H9 (cell line): ENCODE measurements at places on chromosomes 2 and 18.

- H3K27ac ChIP-seq = no peak overlapping the region
- H3K36me3 ChIP-seq = no peaks in the 10 kb centered on the region; the same call in 2 of the 3 replicates
- no peak for DNase-seq
- H3K27me3 ChIP-seq = no peaks in the 10 kb centered on the region
Observed at GRCh38 chr2:207437524-207438143, 92.1 kb upstream of the CREB1 start.

GRCh38 chr2:83071914-83072313 lies 1387.2 kb downstream of the SUCLG1 start:
- no peaks in the 10 kb centered on the region for H3K27me3 ChIP-seq
- H3K4me1 ChIP-seq = no peaks in the 10 kb centered on the region
- no peak for DNase-seq
- no peak overlapping the region for H3K4me3 ChIP-seq
- no peak overlapping the region for H3K27ac ChIP-seq

- no peak overlapping the region for H3K27ac ChIP-seq
- no peak overlapping the region for H3K4me3 ChIP-seq
- no peaks in the 10 kb centered on the region for H3K36me3 ChIP-seq
- no peaks in the 10 kb centered on the region for H3K27me3 ChIP-seq
- no peak for DNase-seq
Observed at GRCh38 chr2:209638346-209638745, 133.3 kb upstream of the UNC80 start.

- no peaks in the 10 kb centered on the region for H3K27me3 ChIP-seq
- DNase-seq = no peak
- no peaks in the 10 kb centered on the region; the same call in 1 of the 2 replicates for H3K4me1 ChIP-seq
- H3K36me3 ChIP-seq = no peaks in the 10 kb centered on the region
Observed at GRCh38 chr18:80204142-80204541, 43.2 kb downstream of the PARD6G start.

DNA sequence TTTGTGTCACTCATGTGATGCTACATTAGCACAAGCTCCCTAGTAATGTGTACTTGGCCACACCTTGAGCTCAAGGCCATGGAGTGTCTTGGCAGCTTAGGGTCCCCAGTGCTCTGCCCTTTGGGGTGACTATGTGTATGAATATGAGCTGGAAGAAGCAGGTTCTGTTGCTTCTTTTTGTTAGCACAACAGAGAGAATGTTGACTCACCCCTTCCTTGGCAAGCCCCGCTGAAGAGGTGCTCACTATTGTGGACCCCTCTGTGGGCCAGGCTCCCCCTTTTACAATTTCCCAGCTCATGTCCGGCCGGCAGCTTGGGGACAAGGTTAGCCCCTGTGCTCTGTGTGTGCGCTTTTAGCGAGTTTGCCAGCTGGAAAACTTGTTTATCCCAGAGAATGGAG lies 48.1 kb downstream of the DGKD start:
- no peak for DNase-seq
- no peaks in the 10 kb centered on the region for H3K27me3 ChIP-seq
- no peak overlapping the region for H3K27ac ChIP-seq
- H3K4me1 ChIP-seq = no peaks in the 10 kb centered on the region; the same call in 1 of the 2 replicates
- H3K36me3 ChIP-seq = peaks cover 8% of the 10 kb centered on the region; the same call in 1 of the 2 replicates
- no peak overlapping the region for H3K4me3 ChIP-seq

DNA sequence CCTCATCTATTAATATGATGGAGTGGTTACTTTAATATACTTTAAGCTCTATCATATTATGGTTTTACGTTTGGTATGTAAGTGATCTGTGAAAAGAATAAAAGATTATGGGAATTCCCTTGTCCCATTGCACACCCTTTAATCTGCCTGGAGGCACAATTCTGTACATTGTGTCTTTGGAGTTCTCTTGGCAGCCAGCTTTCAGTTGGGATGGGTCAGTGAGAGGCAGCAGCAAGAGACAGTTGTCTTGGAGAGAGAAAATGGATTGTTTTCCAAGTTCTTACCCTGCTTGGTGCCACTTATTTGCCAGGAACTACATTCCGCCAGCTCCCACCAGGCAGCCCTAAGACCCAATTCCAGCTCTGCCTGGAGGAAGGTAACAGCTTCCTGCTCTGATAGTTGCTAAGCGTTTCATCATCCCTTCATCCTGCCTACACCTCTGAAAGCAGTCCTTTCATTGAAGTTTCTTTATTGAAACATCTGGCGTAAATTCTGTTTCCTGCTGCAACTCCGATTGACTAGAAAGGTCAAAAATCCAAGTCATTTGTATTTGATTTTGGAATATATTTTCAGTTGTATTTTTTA lies 365.2 kb downstream of the AKAIN1 start:
- H3K4me1 ChIP-seq = no peaks in the 10 kb centered on the region; the same call in 1 of the 2 replicates
- H3K4me3 ChIP-seq = no peak overlapping the region
- H3K27ac ChIP-seq = no peak overlapping the region
- no peak for DNase-seq
- H3K36me3 ChIP-seq = no peaks in the 10 kb centered on the region
- no peaks in the 10 kb centered on the region for H3K27me3 ChIP-seq

DNA sequence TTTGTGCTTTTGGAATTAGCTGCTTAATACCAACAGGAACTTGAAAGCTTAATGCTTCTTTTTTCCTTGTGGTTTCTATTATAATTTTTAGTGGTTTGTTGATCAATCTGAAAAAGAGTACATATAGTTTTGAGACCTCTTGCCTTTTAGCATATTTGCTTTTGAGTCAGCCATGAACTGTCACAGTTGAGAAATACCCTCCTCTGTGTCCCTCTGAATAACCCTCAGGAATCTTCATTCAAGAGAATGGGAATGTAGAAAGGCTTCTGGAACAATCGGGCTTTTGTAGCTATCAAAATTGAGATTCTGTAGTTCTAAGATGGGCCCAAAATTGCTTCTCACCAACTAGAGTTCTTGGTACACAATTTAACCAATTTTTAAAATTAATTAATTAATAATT lies 451.1 kb upstream of the TRIB2 start:
- no peak for DNase-seq
- no peaks in the 10 kb centered on the region; the same call in 1 of the 2 replicates for H3K36me3 ChIP-seq
- H3K27me3 ChIP-seq = peaks cover 2% of the 10 kb centered on the region; the same call in 1 of the 2 replicates
- no peak overlapping the region for H3K4me3 ChIP-seq

DNA sequence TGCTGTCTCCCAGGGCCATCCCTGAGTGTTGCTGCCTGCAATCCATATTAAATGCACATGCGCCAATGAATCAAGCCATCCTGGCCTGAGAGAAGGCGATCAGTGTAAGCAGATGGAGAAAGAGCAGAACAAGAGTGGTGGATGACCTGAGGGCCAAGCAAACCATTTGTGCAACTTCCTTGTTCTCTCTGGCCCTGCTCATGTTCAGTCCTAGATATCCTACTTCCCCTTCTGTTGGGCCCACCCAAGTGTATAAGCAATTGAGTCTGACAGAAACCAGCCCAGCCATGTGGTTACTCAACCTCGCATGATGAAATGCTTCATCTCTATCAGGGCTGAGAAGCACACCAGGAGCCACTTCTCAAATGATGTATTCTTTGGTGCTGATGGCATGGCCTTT lies 383.1 kb upstream of the ID2 start:
- no peak overlapping the region for H3K27ac ChIP-seq
- no peak for DNase-seq
- no peaks in the 10 kb centered on the region for H3K4me1 ChIP-seq
- H3K27me3 ChIP-seq = no peaks in the 10 kb centered on the region
- no peaks in the 10 kb centered on the region; the same call in 1 of the 2 replicates for H3K36me3 ChIP-seq

GRCh38 chr18:23412351-23412964 lies 40.6 kb upstream of the RIOK3 start:
- no peak overlapping the region for H3K4me3 ChIP-seq
- no peaks in the 10 kb centered on the region for H3K27me3 ChIP-seq
- H3K27ac ChIP-seq = no peak overlapping the region
- no peaks in the 10 kb centered on the region for H3K4me1 ChIP-seq
- DNase-seq = no peak

DNA sequence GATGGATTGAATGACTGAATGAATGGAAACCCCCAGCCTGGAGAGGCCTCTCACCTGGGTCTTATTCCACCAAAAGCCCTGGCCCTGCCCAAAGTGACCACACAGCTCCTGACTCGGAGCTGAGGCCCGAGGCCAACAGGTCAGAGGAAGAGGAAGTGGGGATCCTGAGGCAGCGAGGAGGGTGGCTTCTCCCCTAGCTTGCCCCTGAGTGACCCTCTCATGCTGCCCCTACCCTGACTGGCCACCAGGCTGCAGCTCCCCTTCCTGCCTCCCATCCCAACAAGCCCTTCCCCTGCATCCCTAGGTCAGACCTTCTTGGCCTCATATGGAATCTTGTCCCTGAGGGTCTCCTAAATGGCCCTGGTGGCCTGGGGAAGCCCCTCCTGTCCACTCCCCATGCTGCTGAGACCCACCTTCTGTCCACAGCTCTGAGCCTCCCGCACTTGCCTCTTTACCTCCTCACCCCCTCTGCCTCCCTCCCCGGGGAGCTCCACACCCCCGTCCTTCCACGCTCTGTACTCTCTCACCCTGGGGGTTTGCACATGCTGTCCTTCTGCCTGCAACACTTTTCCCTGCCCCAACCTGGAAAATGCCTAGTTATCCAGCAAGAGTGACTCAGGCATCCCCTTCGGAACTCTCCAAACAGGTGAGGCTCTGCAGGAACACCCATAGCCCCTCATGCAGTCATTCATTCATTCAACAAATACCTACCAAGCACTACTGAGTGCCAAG lies 134.8 kb upstream of the HDAC4 start:
- no peak overlapping the region for H3K4me3 ChIP-seq
- no peaks in the 10 kb centered on the region for H3K27me3 ChIP-seq
- no peaks in the 10 kb centered on the region for H3K4me1 ChIP-seq
- no peak overlapping the region for H3K27ac ChIP-seq

- no peak overlapping the region for H3K27ac ChIP-seq
- DNase-seq = no peak
- H3K4me1 ChIP-seq = no peaks in the 10 kb centered on the region
- peak overlapping the region; percentile 96 for H3K4me3 ChIP-seq
- H3K36me3 ChIP-seq = no peaks in the 10 kb centered on the region
Observed at GRCh38 chr2:120251880-120252224, 800 bp upstream of the RALB start.

DNA sequence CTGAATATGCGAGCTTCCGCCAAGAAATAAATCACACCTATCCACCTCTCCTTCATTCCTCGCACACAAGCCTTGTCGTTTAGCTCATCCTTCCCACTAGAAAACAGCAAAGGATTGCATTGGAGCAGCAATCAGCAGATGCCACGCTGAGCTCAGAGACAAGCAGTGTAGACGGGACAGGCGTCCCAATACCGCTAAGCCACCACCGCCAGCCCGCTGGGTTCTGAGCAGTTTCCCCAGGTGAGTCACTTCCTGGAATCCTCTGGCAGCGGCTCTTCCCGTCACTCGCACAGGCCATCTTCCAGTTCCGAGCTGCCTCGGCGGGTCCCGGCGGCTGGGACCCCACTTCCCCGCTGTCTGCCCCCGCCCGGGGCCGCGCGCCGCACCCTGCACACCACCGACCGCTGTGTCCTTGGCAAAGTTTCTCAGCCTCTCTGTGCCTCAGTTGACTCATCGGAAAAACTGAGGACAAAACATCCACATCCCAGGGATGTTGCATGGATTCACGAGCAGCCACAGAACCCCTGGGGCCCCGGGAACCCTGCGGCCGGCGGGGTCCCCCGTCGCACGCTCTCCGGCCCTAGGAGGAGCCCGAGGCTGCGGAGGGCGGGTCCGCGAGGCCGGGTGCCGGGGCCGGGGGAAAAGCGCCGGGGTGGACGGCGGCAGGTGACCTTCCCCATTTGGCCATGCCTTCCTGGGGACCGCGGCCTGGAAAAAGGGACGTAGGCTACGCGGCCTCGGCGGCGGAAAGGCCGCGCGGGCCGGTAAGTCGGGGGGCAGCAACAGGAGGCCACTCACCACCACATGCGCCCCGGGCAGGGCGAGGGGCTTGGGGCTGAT lies 573 bp downstream of the KDSR start:
- peak; percentile 70 for DNase-seq
- peak overlapping the region; percentile 86 for H3K4me3 ChIP-seq
- H3K36me3 ChIP-seq = peaks cover 26% of the 10 kb centered on the region
- H3K27me3 ChIP-seq = no peaks in the 10 kb centered on the region
- H3K27ac ChIP-seq = no peak overlapping the region

DNA sequence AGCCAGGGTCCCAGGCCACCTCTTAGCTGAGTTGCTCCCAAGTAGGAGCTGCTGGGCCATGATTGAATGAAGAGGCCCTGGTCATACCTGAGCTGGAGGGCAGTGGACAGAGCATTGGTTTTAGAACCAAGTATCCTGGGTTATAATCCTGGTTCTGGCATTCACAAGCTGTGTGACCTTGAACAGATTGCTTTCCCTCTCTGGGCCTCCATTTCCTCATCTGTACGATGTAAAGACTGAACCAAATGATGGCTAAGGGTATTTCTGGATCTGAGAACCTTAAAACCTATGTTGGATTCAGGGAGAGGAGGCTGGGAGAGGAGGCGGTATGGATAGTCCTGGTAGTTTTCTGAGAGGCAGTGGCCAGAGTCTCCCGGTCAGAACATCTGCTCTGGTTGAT lies 31.0 kb downstream of the KCNK3 start:
- no peaks in the 10 kb centered on the region for H3K27me3 ChIP-seq
- no peak overlapping the region for H3K27ac ChIP-seq
- H3K4me1 ChIP-seq = peaks cover 4% of the 10 kb centered on the region; the same call in 1 of the 2 replicates
- no peak for DNase-seq
- no peak overlapping the region for H3K4me3 ChIP-seq
- H3K36me3 ChIP-seq = no peaks in the 10 kb centered on the region; the same call in 2 of the 3 replicates

- DNase-seq = no peak
- no peaks in the 10 kb centered on the region for H3K27me3 ChIP-seq
- peaks cover 5% of the 10 kb centered on the region; the same call in 2 of the 3 replicates for H3K36me3 ChIP-seq
- no peak overlapping the region for H3K4me3 ChIP-seq
- peaks cover 9% of the 10 kb centered on the region; the same call in 1 of the 2 replicates for H3K4me1 ChIP-seq
Observed at GRCh38 chr2:69213201-69213600, 173.8 kb downstream of the GFPT1 start.

- no peaks in the 10 kb centered on the region for H3K27me3 ChIP-seq
- no peak overlapping the region for H3K27ac ChIP-seq
- DNase-seq = no peak
- H3K4me3 ChIP-seq = no peak overlapping the region
- no peaks in the 10 kb centered on the region for H3K4me1 ChIP-seq
Observed at GRCh38 chr18:48472610-48473009, 63.4 kb upstream of the ZBTB7C start.

GRCh38 chr2:175017618-175018414 lies 12.6 kb upstream of the CHN1 start:
- DNase-seq = no peak
- H3K4me3 ChIP-seq = no peak overlapping the region
- no peaks in the 10 kb centered on the region for H3K4me1 ChIP-seq
- H3K27ac ChIP-seq = no peak overlapping the region
- no peaks in the 10 kb centered on the region for H3K27me3 ChIP-seq

- no peaks in the 10 kb centered on the region for H3K36me3 ChIP-seq
- no peak for DNase-seq
- no peaks in the 10 kb centered on the region for H3K4me1 ChIP-seq
- no peaks in the 10 kb centered on the region for H3K27me3 ChIP-seq
- no peak overlapping the region for H3K4me3 ChIP-seq
Observed at GRCh38 chr18:56823986-56824565, 172.9 kb downstream of the WDR7 start.

- H3K4me3 ChIP-seq = no peak overlapping the region
- DNase-seq = no peak
- peaks cover 2% of the 10 kb centered on the region for H3K36me3 ChIP-seq
- no peaks in the 10 kb centered on the region for H3K27me3 ChIP-seq
- no peak overlapping the region for H3K27ac ChIP-seq
Observed at GRCh38 chr2:39093218-39093898, 27.5 kb downstream of the SOS1 start.

GRCh38 chr2:119699016-119699606 lies 20.1 kb downstream of the TMEM177 start:
- DNase-seq = no peak
- no peaks in the 10 kb centered on the region for H3K36me3 ChIP-seq
- H3K4me1 ChIP-seq = peaks cover 13% of the 10 kb centered on the region; the same call in 1 of the 2 replicates
- H3K27ac ChIP-seq = no peak overlapping the region

- no peak overlapping the region for H3K27ac ChIP-seq
- H3K36me3 ChIP-seq = peaks cover 23% of the 10 kb centered on the region
- no peak overlapping the region for H3K4me3 ChIP-seq
Observed at GRCh38 chr18:79899609-79900445, 51.6 kb downstream of the SLC66A2 start.
